Stimulated activated CD8-positive, alpha-beta memory T cell treated with anti-CD3 and anti-CD28 coated beads, Interleukin-15, amount 100 ng/mL, for 4 hours (primary cell): ENCODE measurements at places on chromosomes 1 and 21.

DNA sequence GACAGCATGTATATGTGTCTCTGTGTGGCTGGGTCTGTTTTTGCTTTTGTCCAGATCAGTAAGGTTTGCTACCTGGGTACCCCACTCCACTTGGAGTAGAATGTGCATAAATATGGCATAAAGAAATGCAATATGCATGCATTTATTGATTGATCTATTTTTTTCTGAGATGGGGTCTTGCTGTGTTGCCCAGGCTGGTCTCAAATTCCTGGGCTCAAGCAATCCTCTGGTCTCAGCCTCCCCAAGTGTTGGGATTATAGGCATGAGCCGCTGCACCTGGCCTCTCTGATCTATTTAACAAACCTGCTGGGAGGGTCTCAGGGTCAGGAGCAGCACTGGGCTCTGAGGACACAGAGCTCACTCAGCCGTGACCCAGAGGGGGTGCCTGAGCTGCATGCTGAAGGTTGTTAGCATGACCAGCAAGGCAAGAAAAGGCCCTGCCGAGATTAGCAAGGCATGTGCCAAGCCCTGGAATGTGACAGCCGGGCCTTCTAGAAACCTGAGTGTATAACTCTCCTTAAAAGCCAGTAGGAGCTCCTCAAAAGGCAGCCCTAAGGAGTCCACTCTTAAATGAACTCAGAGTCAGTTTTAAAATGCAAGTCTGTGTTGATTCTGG is 22.5 kb downstream of the PCSK9 start:
- no peak for DNase-seq

- no peak for DNase-seq
Observed at GRCh38 chr21:16473988-16474387, 744.2 kb downstream of the USP25 start.

- no peak for DNase-seq
Observed at GRCh38 chr1:98304888-98305287, 356.6 kb upstream of the SNX7 start.

DNA sequence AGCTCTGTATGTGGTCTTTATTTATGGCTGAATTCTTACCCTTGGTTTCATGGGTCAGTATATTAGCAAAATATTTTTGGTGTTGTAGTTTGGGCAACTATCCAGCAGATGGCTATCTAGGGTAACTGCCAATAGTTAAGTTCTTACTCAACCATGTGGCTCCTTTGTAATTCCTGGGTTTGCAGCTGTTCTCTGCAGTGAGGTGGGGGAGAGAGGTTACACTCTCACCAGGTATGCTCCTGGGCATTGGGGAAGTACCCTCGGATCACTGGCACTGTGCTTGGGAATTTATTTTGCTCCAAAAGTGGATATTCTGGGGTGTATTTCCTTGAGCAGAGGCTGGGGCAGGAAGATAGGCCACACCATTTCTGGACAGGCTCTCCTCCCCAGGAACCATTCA is 436.7 kb upstream of the TMPRSS15 start:
- no peak for DNase-seq

DNA sequence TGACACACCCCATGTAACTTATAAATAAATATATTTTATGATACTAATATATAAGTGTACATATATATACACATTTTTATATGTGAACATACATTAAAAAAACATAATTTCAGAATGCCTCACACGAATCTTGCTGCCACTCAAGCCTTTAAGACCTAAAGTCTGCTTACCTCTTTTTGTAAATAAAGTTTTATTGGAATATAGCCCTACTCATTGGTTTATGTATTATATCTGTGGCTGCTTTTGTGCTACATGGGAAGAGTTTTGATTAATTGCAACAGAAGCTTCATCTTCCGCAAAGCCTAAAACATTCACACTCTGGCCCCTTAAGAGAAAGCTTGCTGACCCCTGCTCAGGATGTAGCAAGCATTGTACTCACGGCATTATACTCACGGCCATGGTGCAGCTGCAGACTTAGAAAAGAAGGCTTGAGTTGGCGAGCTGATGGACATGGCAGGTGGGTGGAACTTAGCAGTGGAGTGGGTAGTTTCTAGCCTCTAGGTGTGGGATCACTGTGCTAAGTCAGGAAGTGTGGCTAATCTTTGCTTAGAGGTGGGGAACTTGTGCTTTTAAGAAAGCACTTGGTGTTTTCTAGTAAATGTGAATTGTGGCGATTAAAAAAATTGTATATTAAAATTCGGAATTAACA is 80.8 kb downstream of the DYRK1A start:
- no peak for DNase-seq

- DNase-seq = no peak
Observed at GRCh38 chr21:33662046-33662445, 19.7 kb downstream of the ITSN1 start.

- no peak for DNase-seq
Observed at GRCh38 chr1:27031235-27032118, 18.8 kb upstream of the TENT5B start.

DNA sequence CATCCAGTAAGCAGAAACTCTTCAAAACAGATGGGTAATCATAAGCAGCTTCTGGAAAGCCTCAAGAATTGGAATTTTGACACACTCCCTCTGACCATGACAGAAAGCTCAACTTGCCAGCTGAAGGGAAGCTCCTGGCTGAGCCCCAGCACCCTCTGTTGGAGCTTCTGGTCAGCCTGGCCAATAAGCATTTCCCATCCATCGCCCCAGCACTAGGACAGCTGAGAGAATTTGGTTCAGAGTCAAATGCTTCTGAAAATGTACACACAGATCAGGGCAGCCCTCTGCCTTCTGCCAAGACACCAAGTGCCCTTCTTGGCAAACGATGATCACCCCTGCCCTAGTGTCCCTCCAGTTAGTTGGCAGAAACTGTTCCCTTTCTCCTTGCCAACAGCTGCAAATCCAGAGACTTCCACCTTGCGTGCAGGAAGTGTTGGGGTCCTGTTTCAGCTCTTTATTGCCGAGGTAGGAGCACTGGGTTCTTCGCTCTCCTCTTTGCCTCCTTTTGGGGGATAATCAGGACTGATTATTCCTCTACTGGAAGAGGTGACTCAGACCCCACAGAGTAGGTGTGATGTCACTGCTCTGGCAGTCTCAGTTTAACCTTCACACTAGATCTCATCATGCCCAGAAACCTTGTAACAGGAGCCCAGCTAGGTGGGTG is 11.9 kb downstream of the PIGV start:
- peak; percentile 16 for DNase-seq

DNA sequence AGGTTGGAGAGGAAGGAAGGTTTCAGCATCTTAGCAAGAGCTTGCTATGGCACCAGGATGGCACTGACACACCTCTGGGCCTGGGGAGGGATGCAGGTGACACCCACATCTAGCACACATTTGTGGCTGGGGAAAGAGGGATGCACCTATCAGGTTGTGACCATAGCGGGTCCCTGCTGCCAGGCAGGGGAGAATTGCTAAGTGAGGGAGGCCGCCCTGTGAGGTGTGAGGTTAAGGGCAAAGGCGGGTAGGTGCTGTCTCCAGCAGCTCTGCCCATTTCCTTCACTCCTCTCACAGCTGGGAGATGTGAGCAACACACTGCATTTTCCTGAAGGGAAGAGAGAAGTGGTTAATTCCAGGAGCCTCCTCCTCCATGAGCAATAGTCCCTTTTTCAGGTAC is 83.2 kb upstream of the TLR5 start:
- no peak for DNase-seq

- DNase-seq = no peak
Observed at GRCh38 chr1:160354388-160354985, 11.3 kb downstream of the NCSTN start.

- DNase-seq = no peak
Observed at GRCh38 chr1:112533029-112533428, 24.3 kb downstream of the WNT2B start.

- no peak for DNase-seq
Observed at GRCh38 chr1:155648207-155649147, 38.5 kb downstream of the MSTO1 start.

GRCh38 chr21:45537111-45537745 is 5.0 kb downstream of the SLC19A1 start:
- no peak for DNase-seq

- no peak for DNase-seq
Observed at GRCh38 chr1:27135541-27136235, 19.2 kb downstream of the SLC9A1 start.

- no peak for DNase-seq
Observed at GRCh38 chr1:188425687-188426086, 1596.9 kb downstream of the PLA2G4A start.

- no peak for DNase-seq
Observed at GRCh38 chr1:201633297-201633696, 94.4 kb downstream of the NAV1 start.
